ENCODE measurements at places on chromosomes 4 and X.

GRCh38 chr4:13980317-13981310 lies 353.1 kb upstream of the BOD1L1 start:
- no peaks in the 10 kb centered on the region for H3K27me3 ChIP-seq
- no peaks in the 10 kb centered on the region for H3K4me1 ChIP-seq
- no peaks in the 10 kb centered on the region for H3K36me3 ChIP-seq
- no peak overlapping the region for H3K4me3 ChIP-seq

- no peak overlapping the region for H3K4me3 ChIP-seq
- H3K4me1 ChIP-seq: no peaks in the 10 kb centered on the region
- no peak overlapping the region for H3K27ac ChIP-seq
- no peak for DNase-seq
- H3K36me3 ChIP-seq: no peaks in the 10 kb centered on the region
- H3K27me3 ChIP-seq: no peaks in the 10 kb centered on the region
Observed at GRCh38 chr4:72712997-72713396, 144.0 kb upstream of the ADAMTS3 start.

- no peaks in the 10 kb centered on the region for H3K27me3 ChIP-seq
- no peak overlapping the region for H3K27ac ChIP-seq
- H3K36me3 ChIP-seq: no peaks in the 10 kb centered on the region
- DNase-seq: no peak
- H3K4me3 ChIP-seq: no peak overlapping the region
Observed at GRCh38 chrX:131910586-131910985, 112.5 kb upstream of the STK26 start.

DNA sequence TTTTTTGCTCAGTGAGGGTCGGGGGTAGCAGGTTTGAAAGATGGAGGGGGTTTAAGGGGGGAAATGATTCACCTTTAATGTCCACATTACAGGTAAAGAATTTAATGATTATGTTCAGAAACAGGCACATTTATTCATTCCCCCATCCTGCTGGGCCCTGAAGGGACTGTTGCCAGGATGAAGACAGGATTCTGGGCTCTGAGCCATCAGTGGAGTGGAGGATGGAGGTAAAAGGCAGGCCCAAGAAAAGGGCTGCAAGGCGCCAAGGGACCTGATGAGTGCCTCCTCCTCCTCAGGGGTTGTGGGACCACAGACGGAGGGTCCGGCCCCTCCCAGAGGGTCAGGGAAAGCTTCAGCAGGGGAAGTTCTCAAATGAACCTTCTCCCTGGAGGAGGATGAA lies 40.4 kb upstream of the PROM1 start:
- H3K27ac ChIP-seq: no peak overlapping the region
- no peaks in the 10 kb centered on the region for H3K27me3 ChIP-seq
- no peaks in the 10 kb centered on the region for H3K36me3 ChIP-seq
- H3K4me3 ChIP-seq: no peak overlapping the region

GRCh38 chr4:14920237-14920636 lies 82.0 kb upstream of the CPEB2 start:
- DNase-seq: no peak
- no peaks in the 10 kb centered on the region for H3K4me1 ChIP-seq
- no peak overlapping the region for H3K4me3 ChIP-seq

DNA sequence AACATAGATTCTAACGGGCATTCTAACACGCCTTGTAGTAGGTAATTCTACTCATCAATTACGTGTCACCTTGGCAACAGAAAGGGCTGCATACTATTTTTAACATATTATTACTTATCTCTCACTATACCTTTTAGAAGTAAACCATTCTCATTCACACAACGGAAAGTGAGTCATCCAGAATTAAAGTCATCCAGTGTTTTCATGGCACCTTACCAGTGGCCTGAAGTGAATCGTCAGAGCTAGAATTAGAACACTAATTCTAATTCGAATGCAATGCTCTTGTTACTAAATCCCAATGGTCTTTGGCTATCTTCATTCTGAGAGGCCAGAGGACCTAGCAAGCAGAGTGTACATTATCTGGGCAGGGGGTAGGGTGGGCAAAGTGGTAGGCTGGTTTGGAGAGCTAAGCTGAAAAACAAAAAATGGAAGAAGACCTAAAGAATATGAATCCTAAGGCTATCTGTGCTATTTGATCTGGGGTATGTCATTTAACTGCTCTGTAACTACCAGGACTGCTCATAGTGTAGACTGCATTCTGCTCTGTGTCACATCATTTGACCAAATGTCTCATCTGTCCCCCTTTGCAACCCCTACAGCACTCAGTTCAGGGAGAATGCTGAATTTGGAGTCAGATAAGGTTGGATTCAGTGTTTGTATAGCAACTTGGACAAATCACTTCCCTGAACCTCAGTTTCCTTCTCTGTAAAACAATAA lies 96.5 kb downstream of the HDAC8 start:
- no peaks in the 10 kb centered on the region for H3K27me3 ChIP-seq
- no peak overlapping the region for H3K4me3 ChIP-seq
- DNase-seq: no peak
- no peak overlapping the region for H3K27ac ChIP-seq
- H3K36me3 ChIP-seq: no peaks in the 10 kb centered on the region
- no peaks in the 10 kb centered on the region for H3K4me1 ChIP-seq

DNA sequence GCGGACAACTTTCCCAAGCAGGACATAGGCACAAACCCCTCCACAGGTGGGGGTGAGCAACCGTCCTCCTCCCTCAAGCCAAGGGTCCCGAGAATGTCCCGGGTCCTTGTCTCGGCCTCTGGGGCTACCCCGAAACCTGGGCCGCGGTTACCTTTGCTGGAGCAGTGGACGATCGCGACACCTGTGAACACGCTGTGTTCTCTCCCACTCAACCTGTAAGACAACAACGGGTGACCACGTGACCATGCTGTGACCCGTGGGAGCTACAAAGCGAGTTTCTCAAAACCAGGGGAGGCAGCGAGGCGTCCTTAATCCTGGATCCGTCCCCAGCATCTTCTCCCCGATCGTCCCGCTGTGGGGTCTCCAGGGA lies 17.9 kb downstream of the ASMTL start:
- no peak overlapping the region for H3K4me3 ChIP-seq
- DNase-seq: no peak
- no peaks in the 10 kb centered on the region for H3K4me1 ChIP-seq
- H3K36me3 ChIP-seq: peaks cover 12% of the 10 kb centered on the region
- H3K27me3 ChIP-seq: no peaks in the 10 kb centered on the region

DNA sequence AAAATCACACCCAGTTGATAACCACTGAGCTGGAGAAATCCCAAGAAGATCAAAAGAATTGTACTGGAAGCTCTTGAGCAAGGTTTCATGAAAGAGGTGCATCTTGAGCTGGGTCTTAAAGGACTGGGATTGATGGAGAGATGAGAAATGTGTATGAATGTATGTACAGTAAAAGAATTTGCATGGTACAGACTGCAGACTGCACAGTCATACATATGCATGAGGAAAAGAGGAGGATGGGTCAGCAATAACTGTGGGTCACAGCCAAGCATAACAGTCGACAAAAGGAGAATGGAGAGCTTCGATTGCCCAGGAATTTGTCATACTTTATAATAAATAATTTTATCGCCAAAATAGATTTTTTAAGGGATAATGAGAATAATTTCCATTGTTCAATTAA lies 4.8 kb upstream of the RELL1 start:
- H3K4me3 ChIP-seq: no peak overlapping the region
- H3K4me1 ChIP-seq: peaks cover 7% of the 10 kb centered on the region
- H3K27me3 ChIP-seq: no peaks in the 10 kb centered on the region
- H3K27ac ChIP-seq: no peak overlapping the region
